ENCODE measurements at places on chromosomes 5 and 9. TPM values are rescaled to one million over a fixed set of nuclear protein-coding genes. Genes with fewer than 3 reads are reported as not detected.

Gene SLC6A19
- not detected for total RNA-seq

Gene GPR151
- not detected for total RNA-seq

Gene OR13C4
- not detected for total RNA-seq

Gene NTNG2
- 43.7 TPM for total RNA-seq

Gene BSPRY
- total RNA-seq: not detected

Gene TRPM3
- total RNA-seq: 3.3 TPM

Gene AFAP1L1
- total RNA-seq: 0.25 TPM

Gene OR2V1
- total RNA-seq: not detected

Gene LMX1B
- 0.27 TPM for total RNA-seq

DNA sequence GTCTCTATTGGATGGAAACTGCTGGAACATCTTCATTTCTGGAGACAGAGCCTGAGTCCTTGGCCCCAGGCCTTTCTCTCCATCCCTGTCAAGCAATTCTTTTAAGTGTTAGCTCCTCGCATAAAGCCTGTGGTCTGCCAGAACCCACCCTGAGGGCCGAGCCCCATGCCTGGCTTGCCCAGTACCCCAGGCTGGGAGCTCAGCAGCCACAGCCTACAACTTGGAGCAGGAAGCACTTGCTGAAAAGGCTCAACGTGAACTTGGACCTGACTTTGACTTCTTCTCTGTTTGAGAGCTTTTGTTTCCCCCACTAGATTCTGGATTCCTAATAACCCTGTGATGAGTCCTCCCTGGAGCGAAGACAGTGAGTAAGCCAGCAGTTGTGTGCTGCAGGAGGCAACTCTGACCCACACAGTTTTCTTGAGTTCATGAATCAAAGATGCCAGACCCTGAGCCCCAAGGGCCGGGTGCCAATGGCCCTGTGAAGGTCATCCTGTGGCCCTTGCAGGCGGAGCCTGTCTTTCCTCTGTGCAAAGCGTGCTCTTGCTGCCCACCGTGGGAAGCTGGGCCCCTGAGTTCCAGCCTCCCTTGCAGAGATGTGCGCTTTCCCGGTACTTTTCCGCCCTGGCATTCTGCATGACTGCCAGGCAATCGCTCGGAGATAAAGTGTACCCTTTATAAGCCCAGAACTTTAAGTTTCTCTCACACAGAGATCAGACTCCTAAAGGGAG lies 64.3 kb upstream of the RUFY1 start:
- DNase-seq: no peak

GRCh38 chr5:119808474-119808873 lies 179.1 kb downstream of the FAM170A start:
- DNase-seq: no peak

DNA sequence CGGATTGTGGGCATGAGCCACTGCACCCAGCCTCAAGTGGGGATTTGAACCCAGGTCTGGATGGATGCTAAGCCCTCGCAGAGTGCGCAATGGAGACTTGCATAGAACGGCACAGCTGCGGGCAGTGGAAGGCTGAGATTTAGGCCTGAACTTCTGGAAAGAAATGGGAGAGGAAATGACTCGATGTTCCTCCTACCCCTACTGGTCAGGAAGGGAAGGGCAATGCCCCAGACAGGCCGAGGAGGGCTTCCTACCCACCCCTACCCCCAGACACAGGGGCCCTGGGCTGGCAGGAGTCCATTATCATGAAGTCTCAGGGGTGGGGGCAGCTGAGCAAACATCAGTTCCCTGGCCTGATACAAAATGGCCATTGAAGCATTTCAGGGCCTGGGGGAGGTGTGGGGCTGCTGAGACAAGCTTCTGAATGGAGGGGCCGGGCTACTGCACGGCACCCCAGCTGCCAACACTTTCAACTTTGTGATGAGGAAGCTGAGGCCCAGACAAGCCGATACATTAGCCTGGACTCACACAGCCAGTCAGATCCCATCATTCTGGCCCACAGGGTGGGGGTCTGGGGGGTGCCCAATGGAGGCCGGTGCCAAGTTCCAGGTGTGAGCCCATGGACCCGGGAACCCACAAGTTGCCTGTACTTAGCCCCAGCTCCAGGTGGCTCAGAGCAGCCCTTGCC lies 13.5 kb upstream of the WDR38 start:
- peak; percentile 49 for DNase-seq

DNA sequence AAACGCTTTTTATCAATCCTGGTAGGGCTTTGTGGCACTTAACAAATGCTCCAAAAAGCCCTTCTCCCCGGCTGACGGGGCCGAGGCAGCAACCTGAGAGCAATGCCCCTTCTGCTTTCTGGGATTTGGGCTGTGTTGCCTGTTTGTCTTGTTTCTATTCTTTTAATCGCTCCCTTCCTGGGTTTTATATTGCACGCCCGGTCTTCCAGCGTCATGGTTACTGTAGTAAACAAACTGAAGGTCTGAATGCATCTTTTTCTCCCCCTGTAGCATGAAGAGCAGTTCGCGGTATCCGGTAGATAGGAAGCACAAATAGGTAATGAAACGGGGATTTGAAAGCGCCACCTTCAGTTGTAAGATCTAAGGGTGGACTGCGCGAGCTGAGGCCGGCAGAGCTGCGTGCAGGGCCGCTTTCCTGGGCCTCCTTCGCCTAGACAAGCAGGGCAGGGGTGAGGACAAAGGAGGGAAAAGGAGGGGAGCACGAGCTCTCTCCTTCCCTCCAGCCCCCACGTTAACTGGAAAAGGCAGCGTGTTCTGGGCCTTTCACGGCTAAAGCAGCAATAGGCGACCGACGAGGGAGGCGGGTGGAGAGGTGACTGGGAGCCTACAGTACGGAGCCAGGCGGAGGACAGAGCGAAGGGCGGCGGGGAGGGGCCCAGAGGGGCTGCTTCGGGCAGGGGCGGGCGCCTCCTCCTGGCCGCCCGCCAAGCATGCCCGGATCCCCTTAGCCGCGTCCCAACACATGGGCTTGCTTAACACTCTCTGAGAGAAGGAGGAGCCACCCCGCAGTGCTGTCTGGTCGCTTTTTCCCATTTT lies 49.3 kb upstream of the ZNF366 start:
- DNase-seq: peak; percentile 83

DNA sequence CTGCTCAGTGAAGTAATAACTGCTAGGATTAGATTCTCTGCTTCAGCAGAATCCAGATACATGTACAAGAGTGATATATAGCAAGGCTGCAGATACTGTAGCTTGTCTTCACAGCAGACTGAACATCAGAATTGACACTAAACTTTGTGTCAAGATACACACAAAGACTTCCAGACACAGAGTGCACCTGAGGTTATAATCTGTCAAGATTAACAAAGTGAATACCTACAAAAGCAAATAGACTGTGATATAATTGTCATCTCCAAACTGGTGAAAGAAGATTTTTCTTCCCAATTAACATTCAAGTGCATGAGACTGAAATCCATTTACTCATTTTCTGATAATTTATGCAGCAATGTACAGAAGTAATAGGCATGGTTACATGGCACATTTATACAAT lies 2266.5 kb upstream of the WWC1 start:
- DNase-seq: no peak

DNA sequence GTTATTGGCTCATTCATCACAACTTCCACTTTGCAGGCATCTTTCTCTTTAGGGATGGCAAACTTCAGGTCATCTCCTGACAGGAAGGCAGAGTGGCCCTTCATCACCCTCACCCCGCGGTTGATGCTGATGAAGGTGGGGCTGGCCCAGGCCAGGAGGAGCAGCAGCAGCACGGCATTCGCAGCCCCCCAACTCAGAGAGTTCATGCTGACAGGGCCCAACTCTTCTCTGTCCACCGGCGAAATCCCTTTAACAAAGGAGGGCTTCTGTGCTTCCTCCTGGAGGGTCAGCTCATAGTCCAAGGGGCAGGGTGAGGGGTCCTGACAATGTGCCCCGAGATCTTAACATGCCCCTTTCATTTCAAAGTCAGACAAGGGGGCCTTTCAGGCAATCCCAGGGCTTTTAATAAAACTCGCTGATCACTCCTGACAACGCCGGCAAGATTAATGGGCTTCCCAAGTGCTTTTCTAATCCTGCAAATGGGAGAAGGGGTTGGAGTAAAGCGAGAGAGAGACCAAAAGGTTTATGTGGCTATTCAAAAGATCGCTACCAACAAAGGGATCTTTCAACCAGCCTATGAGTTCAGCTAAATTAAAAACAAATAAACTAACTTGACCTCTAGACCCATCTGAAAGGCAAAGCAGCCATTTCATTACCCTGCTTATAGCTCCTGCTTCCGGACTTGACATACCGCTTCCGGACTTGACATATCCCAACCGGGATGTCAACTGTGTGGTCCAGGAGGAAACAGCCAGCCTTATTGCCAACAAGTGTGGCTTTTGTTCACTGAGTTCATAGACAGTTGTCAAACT lies 41.2 kb downstream of the FREM1 start:
- DNase-seq: no peak

- no peak for DNase-seq
Observed at GRCh38 chr5:14039063-14039462, 94.6 kb upstream of the DNAH5 start.

DNA sequence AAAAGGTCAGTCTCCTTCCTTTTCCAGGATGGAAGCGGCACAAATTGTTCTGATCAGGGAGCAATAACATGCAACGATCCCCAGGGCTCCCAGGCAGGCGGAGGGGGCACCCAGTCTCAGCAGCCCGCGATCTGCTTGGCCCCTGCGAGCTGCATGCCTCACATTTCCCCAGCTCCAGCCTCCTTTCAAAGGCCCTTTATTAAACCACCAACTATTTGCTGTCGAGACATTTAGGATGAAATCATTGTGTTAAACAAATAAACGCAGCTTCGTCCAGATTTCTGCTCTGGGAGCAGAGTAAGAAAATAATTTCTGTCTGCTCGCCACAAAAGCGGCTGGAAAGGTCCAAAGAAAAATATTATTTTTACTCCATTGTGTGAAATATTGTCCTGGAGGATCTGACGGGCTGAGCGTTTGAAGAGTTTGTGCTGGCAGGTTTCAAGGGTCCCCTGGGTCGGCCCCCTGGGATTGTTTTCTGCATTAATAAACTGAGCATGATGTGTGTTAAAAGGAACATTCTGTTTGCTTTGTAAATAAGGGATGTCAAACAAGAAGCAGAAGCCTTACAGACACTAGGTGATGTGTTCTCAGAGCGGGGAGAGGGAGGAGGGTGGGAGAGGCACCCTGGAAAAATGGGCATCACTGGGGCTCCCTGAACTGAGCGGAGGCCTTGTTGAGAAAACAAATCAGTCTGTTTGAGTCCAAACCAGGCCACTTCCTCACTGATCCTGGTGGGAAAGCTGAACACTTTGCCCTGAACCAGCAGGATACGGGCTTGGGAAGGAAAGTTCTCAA lies 110.1 kb downstream of the FOXD1 start:
- no peak for DNase-seq

DNA sequence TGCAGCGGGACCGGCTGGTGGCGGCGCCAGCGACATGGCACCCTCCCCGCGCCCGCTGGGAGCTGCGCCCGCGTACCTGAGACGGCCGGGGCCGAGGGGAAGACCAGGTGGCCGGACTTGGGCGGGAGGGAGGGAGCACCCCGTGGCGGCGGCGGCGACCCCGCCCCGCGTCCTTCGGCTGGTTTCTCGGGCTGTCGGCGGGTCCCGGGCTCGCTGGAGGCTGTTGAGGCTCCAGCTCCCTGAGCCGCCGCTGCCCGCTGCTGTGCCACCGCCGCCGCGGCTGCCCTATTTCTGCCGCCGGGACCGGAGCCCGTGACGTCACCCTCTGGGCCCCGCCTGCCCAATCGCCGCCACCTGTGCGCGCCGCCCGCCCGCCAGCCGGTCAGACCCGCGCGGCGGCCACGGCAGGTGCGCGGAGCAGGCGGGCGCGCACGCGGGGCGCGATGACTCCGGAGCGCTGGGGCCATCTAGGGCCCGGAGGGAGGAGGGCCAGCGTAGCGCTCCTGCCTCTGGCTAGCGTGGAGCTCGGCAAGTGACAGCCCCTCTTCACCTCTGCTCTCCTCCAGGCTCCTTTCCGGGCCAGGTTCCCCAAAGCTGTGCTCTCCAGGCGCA lies at the start of gene FSTL4:
Gene FSTL4 (minus strand): TSS at position 293 of the 612 bp plus-strand sequence.
- peak; percentile 65 for DNase-seq

DNA sequence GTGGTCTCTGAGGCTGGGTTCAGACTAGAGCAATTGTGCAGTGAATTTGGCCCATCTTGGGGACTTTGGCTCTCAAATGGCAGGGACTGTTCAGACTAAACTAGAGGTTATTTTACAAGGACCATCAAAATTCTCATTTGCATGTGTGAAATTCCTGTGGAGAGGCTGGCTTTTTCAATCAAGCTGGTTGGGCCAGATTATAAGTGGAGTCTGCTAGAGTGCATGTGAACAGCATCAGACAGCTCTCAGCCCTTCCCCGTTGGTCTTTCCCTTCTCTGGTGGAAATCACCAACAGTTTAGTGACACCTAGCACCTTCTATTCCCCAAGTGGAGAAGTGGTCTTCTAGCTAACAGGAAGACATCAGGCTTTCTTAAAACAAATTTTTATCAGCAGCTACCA lies 301.3 kb downstream of the CWC27 start:
- DNase-seq: no peak

- no peak for DNase-seq
Observed at GRCh38 chr5:135386886-135387628, 12.0 kb downstream of the MACROH2A1 start.

DNA sequence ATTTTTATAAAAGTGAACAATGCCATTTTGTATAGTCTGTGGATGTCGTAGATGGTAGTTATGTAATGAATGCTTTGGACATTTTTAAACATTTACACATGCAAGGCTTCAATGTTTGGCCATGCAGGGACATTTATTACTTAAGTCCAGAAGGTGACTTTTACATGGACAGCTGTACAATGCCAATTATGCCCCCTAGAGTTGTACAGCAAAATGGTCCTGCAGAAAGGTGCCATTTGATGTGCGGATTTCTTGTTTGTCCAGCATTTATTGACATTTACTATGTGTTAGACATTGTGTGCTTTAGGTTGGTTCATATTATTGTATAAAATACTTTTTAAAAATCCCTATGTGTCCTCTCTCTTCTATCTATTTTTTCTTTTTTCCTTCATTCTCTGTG lies 22.5 kb upstream of the COMMD10 start:
- DNase-seq: no peak

GRCh38 chr9:16901590-16901989 lies 31.1 kb upstream of the BNC2 start:
- DNase-seq: no peak
